Urinary bladder (tissue), 4 donors: ENCODE measurements at places on chromosomes 4 and X.

DNA sequence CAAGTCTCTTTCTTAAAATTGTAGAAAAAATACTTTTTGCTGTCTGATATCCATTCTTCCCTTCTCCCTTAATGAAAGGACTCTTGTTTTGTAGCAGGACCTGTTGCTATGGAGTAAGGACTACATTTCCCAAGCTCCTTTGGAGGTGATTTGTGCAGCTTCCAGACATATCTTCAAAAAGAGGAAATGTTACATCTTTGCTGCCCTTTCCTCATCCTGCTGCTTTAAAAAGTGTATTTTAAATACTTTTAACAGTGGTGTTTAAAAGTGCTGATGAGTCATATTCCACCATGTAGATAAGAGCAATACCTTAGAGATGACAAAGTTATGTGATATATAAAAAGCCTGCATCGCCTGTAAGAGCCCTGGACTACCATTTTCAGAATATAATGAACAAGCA, 98.7 kb downstream of the CFAP299 start:
- no peak for DNase-seq

DNA sequence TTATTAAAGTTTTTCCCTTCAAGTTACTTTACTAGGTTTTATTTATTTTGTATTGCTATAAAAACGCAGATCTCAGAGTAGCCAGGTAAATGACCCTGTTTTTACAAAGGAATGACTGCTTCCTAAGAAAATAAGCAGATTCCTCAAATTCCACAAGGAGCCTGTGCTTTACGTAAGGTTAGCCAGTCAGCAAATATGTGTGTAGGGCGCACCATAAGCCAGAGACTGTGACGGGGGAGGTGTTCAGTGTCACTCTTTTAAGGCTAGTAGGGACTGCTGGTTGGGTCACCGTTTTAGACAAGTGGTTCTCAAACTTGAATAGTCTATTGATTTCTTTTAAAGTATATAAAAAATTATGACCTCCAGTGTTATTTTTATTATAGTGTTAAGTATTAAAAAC, 119.9 kb downstream of the ANK2 start:
- no peak for DNase-seq

GRCh38 chrX:107683124-107683895, 55.0 kb downstream of the PRPS1 start:
- DNase-seq: no peak

DNA sequence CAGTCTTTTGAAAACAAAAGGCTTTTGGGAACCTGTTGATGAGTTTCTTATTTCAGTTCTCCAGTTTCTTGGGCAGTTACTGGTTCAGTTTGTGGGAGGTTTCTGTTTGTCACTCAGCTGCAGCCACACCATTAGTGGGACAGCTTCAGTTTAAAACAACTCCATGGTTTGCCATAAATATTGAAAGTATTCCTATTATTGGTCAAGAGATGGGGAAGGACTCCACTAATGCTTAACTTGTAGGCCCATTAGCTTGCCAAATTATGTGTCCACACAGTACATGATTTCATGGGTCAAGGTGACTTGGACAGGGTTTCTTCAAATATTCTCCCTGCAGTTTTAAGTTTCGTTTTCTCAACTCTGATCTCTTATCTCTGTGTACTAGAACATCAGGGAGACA, 15.5 kb upstream of the ASIC5 start:
- DNase-seq: no peak

DNA sequence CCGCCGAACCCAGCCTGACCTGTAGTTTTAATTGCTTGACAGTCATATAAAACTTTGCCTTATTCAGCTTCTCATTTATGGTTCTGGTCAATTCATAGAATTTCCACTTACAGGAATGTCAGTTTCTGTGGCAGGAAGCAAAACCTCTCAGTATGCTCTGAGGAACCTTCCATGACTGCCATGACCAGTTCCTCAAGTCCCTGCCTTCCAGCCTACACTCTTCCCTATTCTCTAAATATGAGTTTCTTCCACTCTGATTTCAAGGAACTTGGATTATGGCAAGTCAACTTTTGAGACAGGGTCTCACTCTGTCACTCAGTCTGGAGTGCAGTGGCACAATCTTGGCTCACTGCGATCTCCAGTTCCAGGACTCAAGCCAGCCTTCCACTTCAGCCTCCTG, 26.0 kb upstream of the NSUN7 start:
- DNase-seq: no peak

GRCh38 chrX:93259029-93259428, 414.3 kb downstream of the NAP1L3 start:
- DNase-seq: no peak
